ENCODE measurements at places on chromosomes 16 and 17. TPM values are rescaled to one million over a fixed set of nuclear protein-coding genes. Genes with fewer than 3 reads are reported as not detected.

DNA sequence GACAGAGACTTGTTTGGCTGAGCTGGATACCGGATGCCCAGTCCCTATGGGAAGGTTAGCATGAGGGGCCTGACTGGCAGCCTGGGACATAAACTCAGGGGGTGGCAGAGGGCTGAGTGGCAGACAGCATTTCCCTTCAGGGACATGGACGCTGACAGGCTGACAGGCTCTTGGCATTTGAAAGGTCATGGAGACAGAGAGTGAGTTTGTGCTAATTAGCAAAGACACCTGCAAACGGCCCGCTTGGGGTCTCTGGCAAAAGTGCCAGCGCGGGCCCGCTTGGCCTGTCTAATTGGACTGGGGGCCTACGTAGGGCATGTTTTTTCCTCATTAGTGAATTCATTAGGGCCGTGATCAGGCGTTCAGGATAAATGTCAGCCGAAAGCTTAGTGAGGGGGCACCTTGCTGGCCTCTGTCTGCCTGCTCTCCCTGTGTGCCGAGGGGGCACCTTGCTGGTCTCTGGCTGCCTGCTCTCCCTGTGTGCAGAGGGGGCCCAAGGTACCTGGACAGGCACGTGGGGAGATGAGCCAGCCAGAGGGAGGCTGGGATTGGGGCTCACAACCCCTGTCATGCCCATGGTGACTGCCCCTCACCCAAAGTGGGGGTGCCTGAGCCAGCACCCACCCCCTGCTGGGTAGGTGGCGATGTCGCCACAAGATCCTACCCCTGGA is 7.7 kb downstream of the NECAB2 start:
- DNase-seq = no peak

Gene SCNN1G
- 0.48 TPM for total RNA-seq

GRCh38 chr17:36937001-36937958 is at the start of gene LHX1:
Gene LHX1, plus strand, starts transcription at chr17:36937475. Its CDS starts 723 bp downstream, at chr17:36938198.
- DNase-seq = peak; percentile 87

DNA sequence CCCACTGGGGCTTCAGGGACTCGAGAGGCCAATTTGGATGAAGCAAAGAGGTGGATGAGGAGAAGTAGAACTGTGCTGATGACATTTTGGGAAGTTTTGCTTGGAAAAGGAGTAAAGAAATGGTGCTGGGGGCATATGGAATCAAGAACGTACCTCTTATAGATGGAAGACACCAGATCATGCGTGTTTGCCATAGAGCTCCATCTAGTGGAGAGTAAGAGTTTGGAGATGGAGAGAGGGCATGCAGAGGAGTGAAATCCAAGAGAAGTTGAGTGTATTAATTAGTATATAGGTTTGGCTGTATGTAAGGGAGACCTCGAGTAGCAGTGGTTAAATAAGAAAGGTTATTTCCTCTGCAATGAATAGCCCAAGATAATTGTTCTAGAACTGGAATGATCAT is 56.0 kb downstream of the SHISA6 start:
- DNase-seq = no peak

Gene ADAMTS18
- total RNA-seq = 0.41 TPM

DNA sequence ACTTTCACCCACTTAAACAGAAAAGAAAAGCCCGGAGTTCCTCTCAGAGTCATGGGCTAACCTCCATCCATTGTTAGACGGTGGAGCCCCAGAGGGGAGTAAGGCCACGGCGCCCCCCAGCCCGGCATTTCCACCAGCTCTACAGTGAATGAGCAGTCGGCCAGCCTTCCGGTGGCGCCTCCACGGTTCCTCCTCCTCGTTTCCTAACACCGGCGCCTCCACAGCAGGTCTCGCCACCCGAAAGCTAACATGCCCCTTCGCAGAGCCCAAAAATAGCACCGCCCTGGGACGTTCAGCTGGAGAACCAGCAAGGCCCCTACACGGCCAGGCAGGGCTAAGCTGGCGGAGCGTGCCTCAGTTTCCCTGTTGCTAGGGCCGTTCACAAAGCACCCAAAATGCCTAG is 858 bp downstream of the MMD start:
- peak; percentile 59 for DNase-seq
